CD4-positive, alpha-beta T cell treated with Interleukin-12 subunit alpha and Interleukin-12 subunit beta, for 1 hour (primary cell): ENCODE measurements at places on chromosomes 3 and 15.

- DNase-seq = no peak
Observed at GRCh38 chr15:99574502-99574901, 8.7 kb downstream of the MEF2A start.

- DNase-seq = no peak
Observed at GRCh38 chr15:31540633-31541032, 214.0 kb downstream of the KLF13 start.

DNA sequence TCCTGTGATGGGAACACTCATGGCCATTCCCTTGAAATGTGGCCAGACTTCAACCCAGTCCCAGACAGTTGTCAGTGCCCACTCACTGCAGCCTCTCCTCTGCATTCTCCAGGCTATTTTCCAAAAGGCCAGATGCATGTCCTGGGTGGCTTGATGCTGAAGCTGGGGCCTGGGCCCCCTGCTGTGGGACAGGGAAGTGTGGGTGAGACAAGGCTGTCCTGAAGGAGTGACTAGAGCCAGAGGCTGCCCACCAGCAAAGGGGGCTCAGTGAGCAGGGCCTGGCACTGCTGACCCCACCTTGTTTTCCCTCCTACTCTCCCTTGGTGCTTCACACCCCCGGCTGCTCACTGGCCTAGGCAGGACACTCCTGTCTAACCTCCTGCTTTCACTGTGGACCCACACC, 11.9 kb downstream of the CISH start:
- no peak for DNase-seq

DNA sequence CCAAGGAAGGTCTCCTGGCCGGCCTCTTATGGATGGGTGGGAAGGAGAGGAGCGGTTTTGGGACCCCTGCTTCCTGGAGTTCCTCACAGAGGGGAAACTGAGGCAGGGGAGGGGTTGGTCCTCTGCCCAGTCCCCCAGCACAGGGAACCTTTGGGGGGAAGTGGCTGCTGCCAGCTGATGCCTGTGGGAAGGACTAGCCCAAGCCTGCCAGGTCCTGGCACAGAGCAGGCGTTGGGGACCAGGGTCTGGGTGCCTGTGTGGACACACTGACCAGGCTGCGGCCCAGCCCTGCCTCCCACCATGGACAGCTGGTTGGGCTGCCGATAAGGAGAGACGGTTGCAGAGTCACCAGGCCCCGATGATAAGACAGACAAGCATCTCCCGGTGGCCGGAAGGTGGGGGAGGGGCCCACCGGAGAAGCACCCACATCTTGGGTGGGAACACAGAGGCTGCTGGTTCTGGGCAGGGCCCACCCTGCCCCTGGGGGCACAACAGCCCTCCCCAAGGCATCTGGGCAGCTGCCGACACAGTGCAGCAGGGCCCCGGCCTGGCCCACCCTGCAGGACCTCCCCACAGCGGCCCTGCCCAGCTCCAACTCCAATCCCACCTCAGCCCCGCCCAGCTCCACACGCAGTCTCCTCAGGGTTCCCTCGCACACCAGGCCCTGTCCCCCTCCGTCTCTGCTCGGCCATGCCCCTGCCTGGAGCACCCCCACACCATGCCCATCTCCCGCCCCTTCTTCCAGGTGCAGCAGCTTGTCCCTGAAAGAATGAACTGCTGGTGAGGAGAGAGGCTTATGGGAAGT, 50.7 kb downstream of the DNAJB8 start:
- DNase-seq = no peak

DNA sequence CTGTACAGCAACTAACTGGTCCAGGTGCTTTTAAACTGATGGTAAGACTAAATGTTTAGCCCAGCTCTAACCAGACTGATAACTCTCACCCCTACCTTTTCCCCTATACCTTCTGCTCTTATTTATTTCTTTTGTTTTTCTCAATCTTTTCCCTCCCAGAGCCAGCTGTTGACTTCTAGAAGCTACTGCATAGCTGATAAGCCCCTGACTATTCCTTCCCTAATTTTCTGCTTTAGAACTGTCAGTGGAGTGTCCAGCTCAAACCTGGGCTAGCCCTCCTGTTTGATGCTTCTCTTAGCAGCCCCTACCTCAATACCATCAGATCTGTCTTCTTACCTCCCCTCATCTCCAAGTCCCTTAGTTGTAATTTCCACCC, 20.6 kb downstream of the SLC35G2 start:
- DNase-seq = no peak

- DNase-seq = no peak
Observed at GRCh38 chr3:5220193-5220592, 32.7 kb downstream of the EDEM1 start.

GRCh38 chr3:154730186-154730585, 300.2 kb upstream of the GPR149 start:
- DNase-seq = no peak

- no peak for DNase-seq
Observed at GRCh38 chr3:45666757-45667431, 22.3 kb upstream of the SACM1L start.

DNA sequence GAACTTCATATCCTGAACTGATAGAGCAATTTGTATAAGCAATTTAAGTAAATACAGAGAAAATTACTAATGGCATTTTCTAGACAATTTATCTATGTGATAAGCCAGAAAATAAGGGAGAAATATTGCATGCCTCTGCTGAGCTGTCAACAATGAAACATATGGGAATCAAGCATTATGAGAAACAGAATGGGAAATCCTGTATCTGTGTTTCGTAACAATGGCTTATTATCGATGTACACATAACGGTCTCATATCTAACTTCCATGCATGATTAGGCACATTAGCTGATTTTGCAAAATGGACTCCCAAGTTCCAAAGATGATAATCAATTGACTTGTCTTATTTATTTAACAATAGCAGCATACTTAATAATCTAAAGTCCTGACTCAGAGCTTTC, 30.4 kb upstream of the KCNMB2 start:
- DNase-seq = no peak

DNA sequence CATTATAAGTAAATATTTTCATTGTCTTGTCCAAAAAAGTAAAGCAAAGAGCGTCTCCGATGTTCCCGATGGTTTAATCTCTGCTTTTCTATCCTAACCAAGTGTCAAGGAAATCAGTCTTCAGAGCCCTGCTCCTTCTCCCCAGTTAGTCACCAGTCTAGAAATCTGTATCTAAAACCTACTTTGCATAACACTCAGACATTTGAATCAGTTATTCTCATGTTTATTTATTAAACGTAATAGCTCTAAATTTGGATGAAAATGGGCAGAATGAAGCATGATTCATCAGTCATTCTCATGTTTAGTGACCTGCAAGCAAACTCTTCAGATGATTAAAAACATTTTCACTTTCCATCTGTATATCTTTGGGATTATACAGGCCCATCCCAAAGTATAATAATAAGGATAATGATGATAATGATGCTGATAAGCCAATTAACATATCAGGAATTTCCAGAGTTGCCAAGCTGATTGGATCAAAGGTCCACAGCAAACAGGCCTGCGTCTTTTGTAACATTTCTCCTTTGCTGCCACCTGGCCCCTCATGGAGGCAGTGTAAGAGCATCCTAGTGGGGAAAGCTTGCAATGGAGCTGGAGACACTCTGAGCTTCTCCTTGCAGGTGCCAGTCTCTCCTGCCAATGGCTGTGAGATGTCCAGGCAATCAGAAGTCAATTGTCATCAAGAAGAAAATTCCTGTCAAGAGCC, 273.9 kb downstream of the IGSF11 start:
- no peak for DNase-seq

- DNase-seq = no peak
Observed at GRCh38 chr3:115660646-115661337, 37.5 kb downstream of the GAP43 start.

- DNase-seq = no peak
Observed at GRCh38 chr3:120454076-120454689, 3.4 kb upstream of the FSTL1 start.

DNA sequence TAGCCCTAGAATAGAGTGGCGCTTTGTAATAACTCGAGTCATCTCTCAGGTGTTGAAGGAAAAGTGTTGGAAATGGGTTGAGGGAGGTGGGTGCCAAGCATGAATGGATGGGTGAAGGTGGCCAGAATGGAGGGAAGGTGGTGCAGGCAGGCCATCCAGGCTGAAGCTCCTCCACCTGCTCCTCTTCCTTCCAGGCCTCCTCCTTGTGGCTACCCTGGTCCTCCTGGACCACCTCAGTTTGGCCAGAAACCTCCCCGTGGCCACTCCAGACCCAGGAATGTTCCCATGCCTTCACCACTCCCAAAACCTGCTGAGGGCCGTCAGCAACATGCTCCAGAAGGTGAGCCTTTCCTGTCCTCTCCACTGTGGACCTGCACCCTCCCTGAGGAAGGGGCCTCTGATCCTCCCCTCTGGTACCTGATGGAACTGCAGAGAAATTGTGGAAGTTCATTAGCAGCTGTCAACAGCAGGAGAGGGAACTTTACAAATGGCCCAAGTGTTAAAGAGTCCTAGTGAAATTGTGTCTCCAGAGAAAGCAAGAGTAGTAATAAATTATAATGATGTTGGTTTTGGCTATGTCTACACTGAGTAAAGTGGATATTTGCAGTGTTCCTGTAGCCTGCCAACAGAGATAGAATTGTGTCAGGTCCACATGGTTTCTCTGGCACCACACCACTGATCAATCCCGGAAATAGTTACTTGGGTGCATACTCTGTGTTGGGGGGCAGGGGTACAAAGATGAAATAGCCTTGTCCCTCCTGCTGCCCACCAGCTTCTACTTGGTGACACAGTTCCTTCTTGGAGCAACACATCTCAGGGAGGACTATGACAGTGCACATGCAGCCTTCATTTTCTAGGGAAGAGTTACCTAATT, 1.6 kb downstream of the IL12A start:
- DNase-seq = no peak
